ENCODE measurements at places on chromosomes 6 and 20.

- no peak for DNase-seq
Measured at GRCh38 chr6:111171577-111172400, 84.5 kb downstream of the SLC16A10 start.

DNA sequence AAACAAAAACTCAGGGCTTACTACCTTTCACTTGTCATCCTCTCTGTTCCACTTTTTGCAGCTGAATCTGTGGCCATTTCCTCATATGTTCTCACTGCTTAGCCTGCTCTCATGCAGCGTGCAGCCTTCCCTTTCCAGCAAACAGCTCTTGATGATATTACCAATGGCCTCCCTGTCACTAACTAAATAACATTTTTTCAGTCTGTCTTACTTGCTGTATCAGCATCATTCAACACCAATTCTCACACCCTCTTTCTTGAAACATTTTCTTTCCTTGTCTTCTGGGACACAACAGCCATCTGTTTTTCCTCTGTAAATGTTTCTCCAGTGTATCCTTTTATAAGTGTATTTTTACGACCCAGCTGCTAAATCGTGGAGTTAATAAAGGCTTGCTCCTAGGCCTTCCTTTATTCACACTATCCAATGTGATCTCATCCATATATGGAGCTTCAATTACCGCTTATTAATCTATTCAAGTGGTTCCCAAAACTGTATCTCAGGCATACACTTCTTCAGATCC, 523.6 kb upstream of the RNF217 start:
- DNase-seq = no peak

- DNase-seq = no peak
Measured at GRCh38 chr6:149567945-149568585, 1.9 kb downstream of the GINM1 start.

GRCh38 chr20:32995802-32996201, 8.4 kb downstream of the SUN5 start:
- no peak for DNase-seq

GRCh38 chr6:137512757-137513605, 18.8 kb upstream of the OLIG3 start:
- no peak for DNase-seq

- no peak for DNase-seq
Measured at GRCh38 chr6:4344317-4344899, 209.0 kb upstream of the ECI2 start.

GRCh38 chr20:5100684-5101347, 18.9 kb downstream of the PCNA start:
- DNase-seq = peak; percentile 23

GRCh38 chr20:23112595-23112994, 26.5 kb upstream of the CD93 start:
- no peak for DNase-seq
